CD8-positive, alpha-beta memory T cell (primary cell): ENCODE measurements at places on chromosomes 2 and 18. TPM values are rescaled to one million over a fixed set of nuclear protein-coding genes. Genes with fewer than 3 reads are reported as not detected.

Gene EVA1A
- not detected for total RNA-seq

Gene SCLY
- 70.5 TPM for total RNA-seq

Gene LRATD1
- not detected for total RNA-seq

Gene IL36B
- not detected for total RNA-seq
